ENCODE measurements at places on chromosomes 11 and 22.

- no peaks in the 10 kb centered on the region for H3K4me1 ChIP-seq
- DNase-seq, result no peak
These were observed 1.7 kb upstream of the OR10S1 start for GRCh38 chr11:123979311-123979710.

DNA sequence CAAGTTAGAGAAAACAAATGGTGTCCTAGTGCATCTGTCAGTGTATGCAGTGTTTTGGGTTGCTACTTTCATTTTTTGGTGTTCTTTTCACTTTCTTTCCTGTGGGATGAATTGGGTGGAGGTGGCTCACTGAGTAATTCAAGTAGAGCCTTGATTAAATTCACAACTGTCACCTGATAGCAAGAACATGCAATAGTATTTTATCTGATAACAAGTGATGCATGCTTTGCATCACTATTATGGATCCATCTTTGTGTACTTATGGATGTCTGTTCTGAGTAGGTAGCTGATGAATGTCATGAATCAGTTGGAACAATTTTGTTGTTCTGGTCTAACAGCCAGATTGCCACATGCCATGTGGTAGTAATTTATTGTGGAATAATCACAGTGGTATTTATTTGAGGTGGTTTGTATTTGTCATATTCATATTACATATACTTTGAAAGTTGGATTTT is 87.5 kb downstream of the DDX10 start:
- no peaks in the 10 kb centered on the region for H3K4me1 ChIP-seq
- no peak overlapping the region for H3K4me3 ChIP-seq
- DNase-seq, result no peak
- no peaks in the 10 kb centered on the region for H3K36me3 ChIP-seq
- no peak overlapping the region for H3K27ac ChIP-seq

- H3K36me3 ChIP-seq, result peaks cover 22% of the 10 kb centered on the region
- no peak overlapping the region for H3K27ac ChIP-seq
- no peak for DNase-seq
- peaks cover 10% of the 10 kb centered on the region for H3K4me1 ChIP-seq
- no peak overlapping the region for H3K4me3 ChIP-seq
- no peaks in the 10 kb centered on the region for H3K27me3 ChIP-seq
These were observed 47.6 kb downstream of the NECTIN1 start for GRCh38 chr11:119681361-119681910.

- no peak for DNase-seq
- H3K27me3 ChIP-seq, result no peaks in the 10 kb centered on the region
- H3K27ac ChIP-seq, result no peak overlapping the region
These were observed 23.4 kb upstream of the GRAMD4 start for GRCh38 chr22:46596819-46597218.

- no peak overlapping the region for H3K27ac ChIP-seq
- H3K36me3 ChIP-seq, result no peaks in the 10 kb centered on the region
- DNase-seq, result no peak
- no peaks in the 10 kb centered on the region for H3K27me3 ChIP-seq
These were observed 19.9 kb upstream of the TMPRSS13 start for GRCh38 chr11:117949062-117949461.

- no peaks in the 10 kb centered on the region for H3K36me3 ChIP-seq
- no peak overlapping the region for H3K27ac ChIP-seq
- no peaks in the 10 kb centered on the region for H3K4me1 ChIP-seq
- no peaks in the 10 kb centered on the region for H3K27me3 ChIP-seq
These were observed 82.5 kb upstream of the SORL1-AS1 start for GRCh38 chr11:121535129-121535796.

DNA sequence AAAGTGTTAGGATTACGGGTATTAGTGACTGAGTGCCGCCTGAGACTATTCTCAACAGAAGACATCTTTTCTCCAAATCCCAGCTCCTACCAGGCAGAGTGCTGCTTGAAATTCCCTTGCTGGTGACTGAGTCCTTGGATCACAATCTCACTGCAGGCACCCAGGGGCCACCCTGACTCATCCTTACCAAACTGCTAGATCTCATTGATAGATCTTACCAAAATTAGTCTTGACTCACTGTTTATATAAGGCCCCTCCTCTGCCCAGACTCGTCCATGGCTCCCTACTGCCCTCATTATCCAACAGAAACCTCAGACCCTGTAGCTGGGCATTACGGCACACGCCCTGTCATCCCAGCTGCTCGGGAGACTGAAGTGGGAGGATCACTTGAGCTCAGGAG is 14.7 kb downstream of the TBC1D10A start:
- no peak for DNase-seq
- H3K36me3 ChIP-seq, result no peaks in the 10 kb centered on the region
- H3K4me1 ChIP-seq, result no peaks in the 10 kb centered on the region
- H3K4me3 ChIP-seq, result no peak overlapping the region
- H3K27me3 ChIP-seq, result no peaks in the 10 kb centered on the region

DNA sequence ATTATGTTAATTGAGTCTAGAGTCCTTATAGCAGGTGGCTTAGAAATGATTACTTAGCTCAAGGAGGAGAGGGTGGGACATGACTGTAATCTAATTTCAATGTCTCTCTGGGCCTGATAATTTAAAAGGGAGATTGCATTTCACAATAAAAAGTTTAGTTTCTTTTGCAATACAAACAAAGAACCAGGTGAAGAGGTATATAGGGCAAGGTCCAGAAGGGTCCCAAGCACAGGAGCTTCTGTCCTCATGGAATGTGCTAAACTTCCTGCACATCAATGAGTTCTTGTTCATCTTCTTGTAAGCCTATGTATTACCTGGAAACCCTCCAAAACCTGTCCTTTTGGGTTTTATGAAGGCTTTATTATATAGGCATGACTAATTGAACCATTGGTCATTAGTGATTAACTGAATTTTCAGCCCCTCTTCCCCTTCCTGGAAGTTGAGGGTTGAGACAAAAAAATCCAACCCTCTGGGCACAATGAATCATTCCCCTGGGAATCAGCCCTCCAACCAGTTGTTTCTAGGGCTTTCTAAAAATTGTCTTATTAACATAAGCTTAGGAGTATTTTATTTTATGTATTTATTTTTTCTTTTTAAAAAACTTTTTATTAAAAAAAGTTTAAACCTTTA is 37.6 kb downstream of the MS4A2 start:
- no peaks in the 10 kb centered on the region for H3K4me1 ChIP-seq
- no peaks in the 10 kb centered on the region for H3K36me3 ChIP-seq
- no peaks in the 10 kb centered on the region for H3K27me3 ChIP-seq
- H3K4me3 ChIP-seq, result no peak overlapping the region
- no peak for DNase-seq

GRCh38 chr11:73137262-73137943 is 4.7 kb downstream of the FCHSD2 start:
- no peak for DNase-seq
- no peak overlapping the region for H3K27ac ChIP-seq
- no peak overlapping the region for H3K4me3 ChIP-seq
- H3K27me3 ChIP-seq, result peaks cover 3% of the 10 kb centered on the region

- no peaks in the 10 kb centered on the region for H3K36me3 ChIP-seq
- H3K27me3 ChIP-seq, result no peaks in the 10 kb centered on the region
- no peak overlapping the region for H3K27ac ChIP-seq
- no peak for DNase-seq
- no peaks in the 10 kb centered on the region for H3K4me1 ChIP-seq
These were observed 13.0 kb downstream of the SCN4B start for GRCh38 chr11:118139578-118139977.

- no peak for DNase-seq
- H3K4me1 ChIP-seq, result no peaks in the 10 kb centered on the region
These were observed 800.9 kb upstream of the TENM4 start for GRCh38 chr11:80241766-80242165.

- no peak overlapping the region for H3K4me3 ChIP-seq
- no peaks in the 10 kb centered on the region for H3K36me3 ChIP-seq
- no peak overlapping the region for H3K27ac ChIP-seq
These were observed 72.2 kb downstream of the MTNR1B start for GRCh38 chr11:93041682-93042081.

GRCh38 chr11:9875862-9876261 is 212.0 kb downstream of the SWAP70 start:
- no peak overlapping the region for H3K4me3 ChIP-seq
- no peak overlapping the region for H3K27ac ChIP-seq
- H3K36me3 ChIP-seq, result no peaks in the 10 kb centered on the region
- DNase-seq, result no peak
- H3K4me1 ChIP-seq, result no peaks in the 10 kb centered on the region
- H3K27me3 ChIP-seq, result no peaks in the 10 kb centered on the region

DNA sequence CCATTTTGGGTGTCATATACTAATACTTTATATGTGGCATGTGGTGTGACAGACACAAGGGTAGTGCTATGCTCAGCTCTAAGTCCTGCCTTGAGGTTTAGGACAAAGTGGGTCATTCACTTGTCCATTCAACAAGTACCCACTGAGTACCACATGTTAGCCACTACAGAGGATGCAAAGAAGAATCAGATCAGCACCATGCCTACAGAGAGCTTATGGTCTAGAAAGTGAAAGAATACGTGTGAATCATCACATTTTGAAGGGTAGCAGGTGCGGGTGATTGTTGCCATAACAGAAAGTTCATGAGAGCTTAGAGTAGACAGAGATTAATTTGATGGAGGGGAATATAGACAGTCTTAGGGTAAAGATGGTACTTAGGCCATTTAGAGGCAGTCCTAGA is 18.3 kb downstream of the CLMP start:
- peaks cover 7% of the 10 kb centered on the region for H3K4me1 ChIP-seq
- no peak overlapping the region for H3K4me3 ChIP-seq
- H3K36me3 ChIP-seq, result no peaks in the 10 kb centered on the region
- H3K27ac ChIP-seq, result no peak overlapping the region

GRCh38 chr11:28808771-28809170 is 700.6 kb downstream of the METTL15 start:
- H3K27ac ChIP-seq, result no peak overlapping the region
- no peak overlapping the region for H3K4me3 ChIP-seq
- no peaks in the 10 kb centered on the region for H3K36me3 ChIP-seq
- no peak for DNase-seq
- no peaks in the 10 kb centered on the region for H3K4me1 ChIP-seq

DNA sequence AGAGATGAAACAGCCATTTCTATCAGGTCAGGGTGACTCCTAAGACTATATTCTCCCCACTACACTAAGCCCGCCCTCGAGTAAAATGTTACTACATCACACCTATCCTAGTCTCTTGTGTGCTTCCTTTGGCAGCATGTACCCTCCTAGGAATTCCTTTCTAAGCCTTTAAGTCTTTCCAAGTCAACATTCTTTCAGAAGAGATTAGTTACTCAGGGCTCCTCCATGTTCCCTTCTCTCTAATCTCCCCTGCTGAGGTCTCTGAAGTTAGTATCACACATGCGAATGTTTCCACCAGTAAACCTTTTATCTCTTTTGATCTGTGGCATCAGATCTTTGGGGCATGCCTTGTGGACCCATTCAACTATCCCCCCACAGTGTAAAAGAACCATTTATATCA is 873.7 kb upstream of the FAT3 start:
- no peaks in the 10 kb centered on the region for H3K27me3 ChIP-seq
- no peak overlapping the region for H3K27ac ChIP-seq

DNA sequence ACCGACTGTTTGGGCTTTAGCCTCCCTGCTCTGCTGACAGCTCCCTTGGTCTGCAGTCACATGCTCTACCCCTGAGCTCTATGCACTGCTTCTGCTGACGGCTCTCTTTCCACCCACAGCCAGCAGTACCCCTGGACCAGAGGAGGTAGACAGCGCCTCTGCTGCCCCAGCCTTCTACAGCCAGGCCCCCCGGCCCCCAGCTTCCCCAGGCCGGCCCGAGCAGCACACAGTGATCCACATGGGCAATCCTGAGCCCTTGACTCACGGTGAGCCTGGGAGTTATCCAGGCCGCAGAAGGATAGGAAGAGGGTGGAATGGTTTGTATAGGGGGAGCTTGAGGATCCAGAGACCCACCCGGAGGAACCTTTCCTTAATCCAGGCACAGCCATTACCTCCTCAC is 2.8 kb downstream of the ZFPL1 start:
- H3K4me3 ChIP-seq, result no peak overlapping the region
- no peak overlapping the region for H3K27ac ChIP-seq
- no peaks in the 10 kb centered on the region for H3K4me1 ChIP-seq

DNA sequence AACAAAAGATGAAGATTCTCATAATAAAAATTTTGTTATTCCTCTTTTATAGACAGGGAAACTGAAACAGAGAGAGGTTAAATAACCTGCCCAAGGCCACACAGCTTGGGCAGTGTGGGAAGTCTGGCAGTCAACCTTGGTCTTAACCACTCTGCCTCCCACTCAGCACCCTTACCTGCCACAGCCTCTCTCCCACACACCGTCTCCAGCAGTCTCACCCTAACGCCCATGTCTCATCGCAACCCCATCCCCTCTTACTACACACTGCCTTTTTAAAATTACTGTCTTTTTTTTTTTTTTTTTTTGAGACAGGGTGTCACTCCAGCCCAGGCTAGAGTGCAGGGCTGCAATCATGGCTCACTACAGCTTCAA is 25.0 kb downstream of the ARRB1 start:
- no peak overlapping the region for H3K27ac ChIP-seq
- no peak overlapping the region for H3K4me3 ChIP-seq
- no peaks in the 10 kb centered on the region for H3K4me1 ChIP-seq
- H3K36me3 ChIP-seq, result no peaks in the 10 kb centered on the region

GRCh38 chr11:109956124-109956793 is 136.9 kb upstream of the ZC3H12C start:
- no peaks in the 10 kb centered on the region for H3K27me3 ChIP-seq
- DNase-seq, result no peak
- no peak overlapping the region for H3K27ac ChIP-seq

DNA sequence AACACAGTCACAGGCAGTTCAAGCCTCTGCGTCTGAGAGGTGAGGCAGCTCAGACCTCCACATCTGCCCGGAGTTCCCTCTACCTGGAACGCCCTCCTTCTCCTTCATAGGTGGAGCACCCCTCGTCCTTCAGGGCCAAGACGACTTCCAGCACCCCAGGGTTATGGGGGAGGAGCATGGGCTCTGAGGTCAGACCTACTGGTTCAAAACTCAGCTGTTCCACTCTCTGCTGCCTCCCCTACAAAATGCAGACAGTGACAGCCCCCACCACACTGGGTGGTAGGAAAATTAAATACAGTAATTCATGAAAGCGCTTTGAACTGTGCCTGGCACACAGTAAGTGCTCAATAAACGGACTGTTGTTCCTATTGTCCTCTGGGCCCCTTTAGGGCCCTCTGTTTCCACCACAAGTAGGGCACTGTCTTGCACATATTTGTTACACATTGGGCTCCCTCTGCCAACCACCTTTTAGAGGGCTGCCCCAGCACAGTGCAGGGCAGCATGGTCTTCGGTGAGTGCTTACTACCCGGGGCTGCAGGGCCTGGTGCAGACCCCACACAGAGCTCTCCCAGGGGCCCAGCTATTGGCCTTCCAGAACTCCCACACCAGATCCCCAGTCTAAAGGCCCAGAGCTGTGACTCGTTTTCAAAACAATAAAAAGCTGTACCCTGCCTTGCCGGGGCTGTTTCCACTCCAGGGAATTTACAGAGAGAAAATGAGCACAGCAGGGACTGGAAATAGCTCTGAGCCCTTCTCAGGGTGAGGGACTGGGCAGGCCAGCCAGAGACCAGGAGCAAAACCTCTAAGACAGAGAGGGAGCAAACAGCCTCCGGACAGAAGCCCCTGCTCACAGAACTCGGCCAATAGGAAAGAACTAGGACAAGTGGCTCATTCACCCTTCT is 2.5 kb downstream of the TMEM184B start:
- H3K4me3 ChIP-seq, result no peak overlapping the region
- no peaks in the 10 kb centered on the region for H3K27me3 ChIP-seq
- H3K27ac ChIP-seq, result no peak overlapping the region
- H3K4me1 ChIP-seq, result peaks cover 3% of the 10 kb centered on the region

GRCh38 chr11:60874421-60875365 is 7.4 kb downstream of the ZP1 start:
- no peak overlapping the region for H3K4me3 ChIP-seq
- H3K27me3 ChIP-seq, result no peaks in the 10 kb centered on the region
- DNase-seq, result no peak
- H3K27ac ChIP-seq, result no peak overlapping the region
- no peaks in the 10 kb centered on the region for H3K36me3 ChIP-seq
- H3K4me1 ChIP-seq, result no peaks in the 10 kb centered on the region

Data from iPS DF 6.9 (cell line).